ENCODE measurements at places on chromosomes 1 and 21.

- DNase-seq: no peak
- H3K4me3 ChIP-seq: no peak overlapping the region
- H3K27ac ChIP-seq: no peak overlapping the region
These were observed 100.9 kb upstream of the MARK1 start for GRCh38 chr1:220426989-220427388.

DNA sequence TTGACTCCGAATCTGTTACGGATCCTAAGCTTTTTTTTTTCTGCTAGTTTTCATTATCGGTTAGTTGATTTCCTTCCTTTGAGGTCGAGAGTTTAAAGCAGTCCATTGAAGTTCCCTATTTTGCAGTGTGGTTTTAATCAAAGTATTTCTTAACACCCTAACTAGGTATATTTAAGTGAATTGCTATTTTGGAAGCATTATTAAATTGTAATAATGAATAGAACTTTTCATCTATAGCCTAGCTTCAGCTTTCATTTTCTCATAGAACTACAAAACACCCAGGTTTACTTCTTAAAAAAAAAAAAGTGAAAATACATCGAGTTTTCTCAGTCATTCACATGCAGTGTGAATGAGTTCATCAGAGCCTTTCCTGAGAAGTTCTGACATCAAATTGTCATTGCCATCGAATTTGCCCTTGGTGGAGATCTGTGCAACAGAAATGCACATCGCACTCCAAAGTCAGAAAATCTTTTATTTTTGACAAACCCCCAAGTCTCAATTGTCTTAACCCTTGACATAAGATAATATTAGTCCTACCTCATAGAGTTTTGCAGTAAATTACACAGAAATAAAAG, 1.1 kb upstream of the LBR start:
- peaks cover 7% of the 10 kb centered on the region for H3K27me3 ChIP-seq
- peaks cover 10% of the 10 kb centered on the region for H3K4me1 ChIP-seq
- peak overlapping the region; percentile 60 for H3K4me3 ChIP-seq
- no peaks in the 10 kb centered on the region for H3K36me3 ChIP-seq
- DNase-seq: no peak
- no peak overlapping the region for H3K27ac ChIP-seq

DNA sequence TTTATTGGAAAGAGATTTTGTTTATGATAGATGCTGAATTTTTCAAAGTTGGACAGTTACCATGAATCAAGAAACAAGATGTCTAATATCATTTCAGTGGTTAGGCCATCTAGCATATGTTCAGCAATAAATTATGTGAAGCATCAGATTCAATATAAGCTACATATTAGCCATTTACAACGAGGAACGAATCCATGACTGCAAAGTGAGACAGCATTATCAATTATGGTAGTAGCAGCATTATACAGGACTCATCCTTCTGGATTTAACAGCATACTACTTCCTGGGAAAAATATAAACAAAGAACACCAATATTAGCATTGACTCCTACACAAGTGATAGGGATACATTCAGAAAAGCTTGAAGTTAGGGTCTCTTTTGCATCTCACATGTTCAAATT, 59.1 kb downstream of the LRRC53 start:
- H3K4me1 ChIP-seq: no peaks in the 10 kb centered on the region
- H3K27me3 ChIP-seq: no peaks in the 10 kb centered on the region
- H3K4me3 ChIP-seq: no peak overlapping the region
- no peak overlapping the region for H3K27ac ChIP-seq

GRCh38 chr1:11804666-11805421, 920 bp downstream of the MTHFR start:
- H3K36me3 ChIP-seq: peaks cover 17% of the 10 kb centered on the region
- H3K27ac ChIP-seq: peak overlapping the region; percentile 95
- H3K4me3 ChIP-seq: peak overlapping the region; percentile 48
- H3K27me3 ChIP-seq: no peaks in the 10 kb centered on the region

DNA sequence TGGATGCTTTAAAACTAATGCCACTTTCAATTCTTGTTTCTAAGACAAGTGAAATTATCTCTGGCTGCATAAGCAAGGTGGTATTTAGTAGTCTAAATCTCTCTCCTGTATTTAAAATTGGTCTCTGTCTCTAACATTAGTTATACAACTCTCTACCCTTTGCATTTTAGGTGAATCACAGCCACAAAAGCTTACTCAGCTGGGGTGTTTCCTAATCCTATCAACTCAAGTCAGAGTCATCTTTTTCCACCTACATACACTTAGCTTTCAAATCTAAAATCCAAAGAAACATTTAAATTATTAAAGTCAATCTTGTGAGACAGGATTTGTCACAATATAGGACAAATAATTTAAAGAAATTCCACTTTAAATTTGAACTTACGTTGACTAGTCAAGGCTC, 255.1 kb upstream of the CXADR start:
- no peak overlapping the region for H3K4me3 ChIP-seq
- H3K36me3 ChIP-seq: no peaks in the 10 kb centered on the region
- H3K4me1 ChIP-seq: no peaks in the 10 kb centered on the region
- H3K27me3 ChIP-seq: no peaks in the 10 kb centered on the region
- no peak overlapping the region for H3K27ac ChIP-seq
- DNase-seq: no peak

- H3K4me1 ChIP-seq: peaks cover 36% of the 10 kb centered on the region
- DNase-seq: no peak
- peaks cover 10% of the 10 kb centered on the region for H3K36me3 ChIP-seq
These were observed 657 bp upstream of the HNRNPU start for GRCh38 chr1:244865028-244865371.

- H3K36me3 ChIP-seq: peaks cover 25% of the 10 kb centered on the region
- H3K4me1 ChIP-seq: no peaks in the 10 kb centered on the region
- no peaks in the 10 kb centered on the region for H3K27me3 ChIP-seq
- H3K27ac ChIP-seq: no peak overlapping the region
These were observed 9.9 kb upstream of the CD58 start for GRCh38 chr1:116580446-116581322.

- H3K4me1 ChIP-seq: no peaks in the 10 kb centered on the region
- H3K27ac ChIP-seq: no peak overlapping the region
- DNase-seq: no peak
- no peak overlapping the region for H3K4me3 ChIP-seq
- H3K27me3 ChIP-seq: no peaks in the 10 kb centered on the region
These were observed 10.0 kb downstream of the GJA8 start for GRCh38 chr1:147912553-147912952.

GRCh38 chr1:114178936-114179335, 25.3 kb upstream of the SYT6 start:
- no peak overlapping the region for H3K4me3 ChIP-seq
- H3K27ac ChIP-seq: no peak overlapping the region
- no peaks in the 10 kb centered on the region for H3K36me3 ChIP-seq

DNA sequence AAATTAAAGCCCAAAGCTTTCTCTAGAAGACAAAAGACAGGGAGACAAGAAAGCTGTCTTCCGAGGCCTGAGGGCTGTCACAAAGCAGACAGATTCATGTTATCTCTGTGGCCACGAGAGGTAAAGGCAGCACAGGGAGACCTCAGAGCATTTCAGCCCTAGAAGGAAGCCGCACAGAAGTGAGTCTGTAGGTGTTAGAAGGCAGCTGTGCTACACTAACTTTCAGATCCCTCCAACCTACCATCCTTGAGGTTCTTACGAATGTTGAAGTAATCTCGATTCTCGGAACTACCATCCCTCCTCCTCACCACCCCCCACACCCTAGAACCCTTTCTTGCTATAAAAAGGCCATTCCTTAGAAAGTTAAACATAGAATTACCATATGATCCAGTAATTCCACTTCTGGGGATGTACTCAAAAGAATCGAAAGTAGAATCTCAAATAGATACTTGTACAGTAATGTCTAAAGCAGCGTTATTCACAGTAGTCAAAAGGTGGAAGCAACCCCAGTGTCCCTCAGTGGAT, 21.5 kb upstream of the LYST start:
- no peak overlapping the region for H3K27ac ChIP-seq
- H3K27me3 ChIP-seq: no peaks in the 10 kb centered on the region
- no peak for DNase-seq
- no peaks in the 10 kb centered on the region for H3K4me1 ChIP-seq

DNA sequence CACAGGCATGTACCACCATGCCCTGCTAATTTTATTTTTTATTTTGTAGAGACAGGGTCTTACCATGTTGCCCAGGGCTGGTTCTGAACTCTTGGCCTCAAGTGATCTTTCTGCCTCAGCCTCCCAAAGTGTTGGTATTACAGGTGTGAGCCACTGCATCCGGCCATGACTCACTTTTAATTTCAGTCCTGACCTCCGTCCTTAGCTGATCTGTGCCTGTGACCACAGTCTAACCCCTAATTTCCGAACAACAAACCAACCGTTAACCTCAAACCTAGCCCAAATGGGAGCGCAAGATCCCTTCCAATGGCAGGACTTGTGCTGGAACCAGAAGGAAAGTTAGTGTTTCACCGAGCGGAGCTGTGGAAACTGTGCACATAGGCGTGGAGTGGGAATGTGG, 29.3 kb upstream of the MAN1C1 start:
- H3K4me1 ChIP-seq: no peaks in the 10 kb centered on the region
- no peaks in the 10 kb centered on the region for H3K36me3 ChIP-seq
- H3K4me3 ChIP-seq: no peak overlapping the region
- no peak for DNase-seq
- H3K27me3 ChIP-seq: peaks cover 3% of the 10 kb centered on the region

- H3K4me1 ChIP-seq: no peaks in the 10 kb centered on the region
- H3K27me3 ChIP-seq: no peaks in the 10 kb centered on the region
- H3K4me3 ChIP-seq: no peak overlapping the region
- peaks cover 64% of the 10 kb centered on the region for H3K36me3 ChIP-seq
- DNase-seq: no peak
- H3K27ac ChIP-seq: no peak overlapping the region
These were observed 17.2 kb upstream of the SEMA4A start for GRCh38 chr1:156135930-156136871.

DNA sequence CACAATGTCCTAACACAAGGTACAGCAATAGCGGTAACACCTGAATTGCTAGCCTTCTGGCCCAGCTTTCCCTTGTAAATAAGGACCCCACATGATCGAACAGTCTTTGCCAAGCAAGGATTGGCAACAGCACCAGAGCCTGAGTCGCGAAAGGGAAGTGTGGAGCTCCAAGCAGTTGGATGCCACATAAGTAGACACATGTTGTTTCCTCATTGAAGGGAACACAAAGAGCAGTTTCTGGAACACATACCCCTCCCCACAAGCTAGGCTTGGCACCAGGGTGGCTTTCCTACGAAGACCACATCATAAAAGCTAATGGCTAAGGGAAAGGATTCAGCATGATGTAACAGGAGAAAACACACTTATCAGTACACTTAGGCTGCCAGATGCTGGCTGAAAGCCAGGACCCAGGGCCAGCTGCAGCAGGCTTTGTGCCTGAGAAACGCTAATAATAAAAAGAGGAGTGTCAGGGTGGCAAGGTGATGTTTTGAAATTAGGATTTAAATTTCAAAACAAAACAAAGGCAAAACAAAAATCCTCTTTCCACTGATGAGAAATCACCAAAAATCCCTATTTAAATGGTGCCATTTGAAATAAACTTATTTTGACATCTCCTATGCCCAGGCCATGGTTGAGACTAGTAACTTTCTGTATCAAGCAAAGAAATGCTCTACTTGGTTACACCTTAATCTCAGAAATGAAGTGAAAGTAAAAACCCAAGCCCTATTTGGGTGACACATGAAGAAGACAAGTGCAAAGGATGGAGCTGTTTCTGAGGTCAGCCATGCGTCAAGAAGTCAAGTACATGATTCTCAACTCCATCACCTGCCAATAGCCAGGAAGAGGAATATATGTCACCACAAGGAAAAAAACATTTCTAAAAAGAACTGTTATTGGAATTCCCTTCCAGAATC, 11.9 kb upstream of the CPLANE2 start:
- H3K4me1 ChIP-seq: peaks cover 22% of the 10 kb centered on the region
- H3K4me3 ChIP-seq: no peak overlapping the region
- DNase-seq: peak; percentile 86
- no peaks in the 10 kb centered on the region for H3K27me3 ChIP-seq

- H3K4me3 ChIP-seq: no peak overlapping the region
- no peak overlapping the region for H3K27ac ChIP-seq
- H3K36me3 ChIP-seq: no peaks in the 10 kb centered on the region
- H3K4me1 ChIP-seq: peaks cover 3% of the 10 kb centered on the region
- DNase-seq: no peak
- no peaks in the 10 kb centered on the region for H3K27me3 ChIP-seq
These were observed 1.8 kb downstream of the LRRC3 start for GRCh38 chr21:44456915-44457736.

DNA sequence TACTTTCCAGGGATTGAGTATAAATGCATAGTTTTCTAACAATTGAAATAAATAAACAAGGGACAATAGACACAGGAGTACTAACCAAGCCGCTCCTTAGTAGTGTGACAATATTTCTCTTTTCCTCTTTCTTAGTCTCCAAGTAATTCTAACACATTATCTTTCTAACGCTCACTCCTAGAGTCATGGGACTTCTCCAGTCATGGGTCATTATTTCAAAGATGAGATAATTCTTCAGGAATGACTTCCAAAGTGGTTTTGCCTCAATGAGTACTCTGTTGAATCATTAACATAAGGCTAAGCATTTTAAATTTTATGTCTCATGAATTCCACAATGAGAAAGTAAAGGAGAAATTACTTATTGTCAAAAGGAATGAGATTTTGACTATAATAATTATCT, 605.8 kb upstream of the ADAMTS5 start:
- no peaks in the 10 kb centered on the region for H3K27me3 ChIP-seq
- H3K36me3 ChIP-seq: no peaks in the 10 kb centered on the region
- no peak overlapping the region for H3K4me3 ChIP-seq
- H3K4me1 ChIP-seq: no peaks in the 10 kb centered on the region
- no peak overlapping the region for H3K27ac ChIP-seq

- no peaks in the 10 kb centered on the region for H3K36me3 ChIP-seq
- peak; percentile 3 for DNase-seq
- no peaks in the 10 kb centered on the region for H3K27me3 ChIP-seq
- no peaks in the 10 kb centered on the region for H3K4me1 ChIP-seq
These were observed 311.5 kb upstream of the DEPDC1 start for GRCh38 chr1:68808351-68808750.

GRCh38 chr1:1287288-1288110, 7.3 kb downstream of the SCNN1D start:
- no peaks in the 10 kb centered on the region for H3K4me1 ChIP-seq
- no peaks in the 10 kb centered on the region for H3K36me3 ChIP-seq
- no peak overlapping the region for H3K4me3 ChIP-seq
- H3K27ac ChIP-seq: no peak overlapping the region
- DNase-seq: no peak
- no peaks in the 10 kb centered on the region for H3K27me3 ChIP-seq

GRCh38 chr1:15094056-15094455, 59.5 kb upstream of the TMEM51 start:
- H3K27ac ChIP-seq: no peak overlapping the region
- peaks cover 23% of the 10 kb centered on the region for H3K4me1 ChIP-seq
- DNase-seq: no peak
- H3K27me3 ChIP-seq: no peaks in the 10 kb centered on the region

- H3K4me3 ChIP-seq: no peak overlapping the region
- no peaks in the 10 kb centered on the region for H3K36me3 ChIP-seq
- H3K27ac ChIP-seq: no peak overlapping the region
These were observed 30.7 kb downstream of the SERINC2 start for GRCh38 chr1:31443673-31444072.

All from cardiac muscle cell (in vitro differentiated cells and primary cell).